ENCODE measurements at places on chromosomes 12 and 14.

- DNase-seq = no peak
Observed at GRCh38 chr12:124779161-124780141, 84.2 kb downstream of the SCARB1 start.

- DNase-seq = no peak
Observed at GRCh38 chr14:102604183-102604582, 11.7 kb downstream of the RCOR1 start.

- no peak for DNase-seq
Observed at GRCh38 chr12:58528271-58528670, 392.0 kb downstream of the LRIG3 start.

DNA sequence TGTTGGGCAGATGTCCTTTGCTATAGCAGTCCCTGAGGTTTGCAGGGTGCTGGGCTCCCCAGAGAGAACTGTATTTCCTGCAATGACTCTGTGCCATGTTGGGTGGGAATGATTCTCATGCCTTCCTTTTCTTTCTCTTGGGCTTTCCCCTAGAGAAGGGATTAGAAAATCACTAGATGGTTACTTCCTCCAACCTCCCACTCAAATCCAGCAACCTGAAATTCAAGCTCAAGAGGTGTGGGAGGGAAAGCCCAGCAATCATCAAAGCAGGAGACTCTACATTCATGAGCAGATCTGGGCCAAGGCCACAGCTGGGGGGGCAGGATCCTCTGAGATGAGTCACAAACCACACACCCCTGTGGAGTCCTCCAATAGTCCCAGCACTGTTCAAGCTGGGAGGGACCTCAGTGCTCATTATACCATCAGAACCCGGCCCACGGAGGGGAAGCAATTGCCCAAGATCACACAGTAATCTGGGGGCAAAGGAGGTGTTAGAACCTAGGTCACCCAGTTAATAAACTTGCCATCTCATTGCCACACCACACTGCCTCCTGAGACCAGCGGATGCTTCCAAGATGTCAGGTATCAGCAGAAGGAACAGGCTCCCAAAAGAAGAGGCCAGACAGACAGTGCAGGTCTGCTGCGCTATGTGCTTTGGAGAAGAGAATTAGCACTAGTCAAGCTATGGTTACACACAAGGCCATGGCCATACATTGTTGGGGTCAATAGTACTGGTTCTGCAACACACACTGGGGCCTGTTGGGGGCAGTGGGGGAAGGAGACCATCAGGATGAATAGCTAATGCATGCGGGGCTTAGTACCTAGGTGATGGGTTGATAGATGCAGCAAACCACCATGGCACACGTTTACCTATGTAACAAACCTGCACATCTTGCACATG, 65.7 kb downstream of the TTC9 start:
- DNase-seq = no peak

- no peak for DNase-seq
Observed at GRCh38 chr12:97764700-97765099, 302.1 kb downstream of the RMST start.

GRCh38 chr12:52903285-52903854, 1.5 kb downstream of the KRT8 start:
- DNase-seq = peak; percentile 36

- peak; percentile 18 for DNase-seq
Observed at GRCh38 chr12:53251477-53252348, 16.4 kb upstream of the ESPL1 start.

GRCh38 chr12:7352661-7353060, 48.8 kb downstream of the ACSM4 start:
- DNase-seq = no peak

DNA sequence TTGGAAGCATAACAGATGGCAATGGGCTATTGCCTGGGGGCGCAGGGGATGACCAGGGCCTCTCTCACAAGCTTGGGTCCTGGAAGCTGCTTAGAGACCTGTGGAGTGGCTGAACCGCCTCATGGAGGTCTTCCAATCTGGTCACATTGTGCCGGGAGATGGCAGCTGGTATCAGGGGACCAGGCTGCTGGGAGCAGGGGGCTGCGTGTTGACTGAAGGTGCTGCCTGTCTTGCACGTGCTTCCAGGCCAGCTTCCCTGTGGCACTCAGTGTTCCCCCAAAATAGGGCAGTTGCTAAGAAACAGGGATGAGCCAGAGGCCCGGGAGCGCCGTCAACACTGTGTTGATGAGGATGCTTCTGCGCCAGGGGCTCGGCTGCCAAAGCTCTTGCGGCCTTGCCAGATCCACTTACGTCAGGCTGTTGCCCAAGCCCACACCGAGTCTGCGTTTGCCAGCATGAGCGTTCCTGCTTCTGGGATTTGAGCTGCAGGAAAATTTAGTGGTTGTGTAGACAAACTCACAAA, 39.8 kb downstream of the ELK3 start:
- DNase-seq = no peak

- no peak for DNase-seq
Observed at GRCh38 chr14:37116933-37117849, 55.2 kb downstream of the SLC25A21 start.

- DNase-seq = no peak
Observed at GRCh38 chr12:52910248-52910883, 5.5 kb upstream of the KRT8 start.

GRCh38 chr14:24397639-24398292, 1.0 kb upstream of the NYNRIN start:
- DNase-seq = no peak

GRCh38 chr14:63155511-63156185, 48.6 kb upstream of the RHOJ start:
- DNase-seq = no peak

DNA sequence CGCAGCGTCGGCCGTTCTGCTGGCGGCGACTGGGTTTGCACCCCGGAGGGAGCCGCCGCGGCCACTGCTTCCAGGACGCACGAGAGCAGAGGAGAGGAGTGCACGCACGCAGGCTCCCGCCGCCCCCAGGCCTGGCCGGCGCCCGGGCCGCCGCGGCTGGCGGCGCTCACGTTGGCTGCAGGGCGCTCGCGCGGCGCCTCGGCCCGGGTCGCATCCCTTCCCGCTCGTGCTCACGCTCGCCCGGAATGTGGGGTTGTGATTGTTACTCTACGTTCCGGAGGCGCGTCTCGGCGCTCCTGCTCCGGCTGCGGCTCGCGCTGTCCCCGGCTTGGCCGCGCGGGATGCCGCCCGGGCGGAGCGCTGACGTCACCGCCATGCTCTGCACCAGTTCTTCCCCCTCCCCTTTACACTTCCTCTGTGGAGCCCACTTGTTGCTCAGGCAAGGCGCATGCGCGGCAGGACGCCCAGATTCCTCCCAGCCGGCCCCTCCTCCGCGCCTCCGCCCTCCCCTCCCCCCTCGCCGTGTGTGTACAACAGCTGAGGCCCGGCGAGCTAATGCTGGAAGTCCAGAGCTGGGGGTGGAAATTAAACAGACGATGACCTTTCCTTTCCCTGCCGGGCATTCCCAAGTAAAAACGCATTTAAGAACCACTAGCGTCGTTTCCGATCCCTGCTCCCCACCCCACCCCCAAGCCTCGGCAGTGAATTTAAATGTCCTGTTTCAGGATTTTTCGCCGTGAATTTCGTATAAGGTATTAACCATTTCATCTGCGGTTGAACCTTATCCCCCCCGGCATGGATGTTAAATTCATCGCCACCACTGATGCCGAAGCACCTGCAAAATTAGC, at the start of gene IRF2BPL:
IRF2BPL (minus strand) TSS at position 325 of the 848 bp plus-strand sequence. CDS start 916 bp downstream, outside the sequence.
- peak; percentile 79 for DNase-seq

DNA sequence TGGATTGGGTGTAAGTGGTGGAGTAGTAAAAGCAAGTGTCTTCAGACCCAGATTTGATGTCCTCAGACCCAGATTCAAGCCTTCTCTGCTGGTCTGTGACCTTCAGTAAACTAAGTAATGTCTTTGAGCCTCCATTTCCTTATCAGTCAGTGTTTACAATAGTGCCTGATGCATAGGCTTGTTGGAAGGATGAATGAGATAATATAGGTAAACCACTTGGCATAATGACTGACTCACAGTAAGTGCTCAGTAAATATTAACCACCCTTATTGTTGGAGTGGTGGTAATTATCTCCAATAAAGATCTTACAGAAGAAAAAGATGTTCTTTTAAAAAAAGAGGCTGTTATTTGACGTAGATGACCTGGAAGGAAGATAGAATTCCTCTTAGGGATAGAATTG, 86.2 kb downstream of the IGF1 start:
- no peak for DNase-seq

GRCh38 chr12:3303410-3304136, 187.4 kb upstream of the PRMT8 start:
- DNase-seq = no peak

- DNase-seq = no peak
Observed at GRCh38 chr14:96663491-96664067, 133.6 kb upstream of the VRK1 start.

DNA sequence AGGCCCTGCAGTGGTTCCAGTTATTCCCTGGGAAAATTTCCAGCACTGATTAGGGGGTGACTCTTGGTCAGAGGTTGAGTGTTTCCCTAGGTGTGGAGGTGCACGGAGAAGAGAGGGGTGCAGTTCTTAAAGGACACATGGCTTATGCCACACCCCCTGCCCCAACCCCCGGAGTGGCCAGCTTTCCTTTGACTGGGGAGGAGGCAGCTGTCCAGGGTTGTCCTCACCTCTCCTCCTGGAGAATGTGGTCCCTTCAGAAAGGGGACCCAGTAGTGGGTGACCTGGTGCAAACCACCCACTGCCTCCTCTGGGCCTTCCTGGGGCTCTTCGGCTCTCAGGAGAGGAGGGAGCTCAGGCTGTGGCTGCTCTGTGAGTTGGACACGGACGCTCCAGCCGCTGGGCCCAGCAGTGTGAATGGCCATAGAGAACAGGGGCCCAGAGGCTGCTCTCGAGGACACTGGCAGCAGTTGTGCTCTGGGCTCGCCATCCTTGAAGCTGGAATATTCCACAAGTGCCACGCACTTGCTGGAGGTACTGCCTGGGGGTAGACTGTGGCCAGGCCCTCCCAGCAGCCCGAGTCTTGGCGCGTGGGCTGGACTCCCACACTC, 13.6 kb downstream of the PACS2 start:
- no peak for DNase-seq

- DNase-seq = no peak
Observed at GRCh38 chr14:60628892-60629291, 20.4 kb downstream of the SIX1 start.

DNA sequence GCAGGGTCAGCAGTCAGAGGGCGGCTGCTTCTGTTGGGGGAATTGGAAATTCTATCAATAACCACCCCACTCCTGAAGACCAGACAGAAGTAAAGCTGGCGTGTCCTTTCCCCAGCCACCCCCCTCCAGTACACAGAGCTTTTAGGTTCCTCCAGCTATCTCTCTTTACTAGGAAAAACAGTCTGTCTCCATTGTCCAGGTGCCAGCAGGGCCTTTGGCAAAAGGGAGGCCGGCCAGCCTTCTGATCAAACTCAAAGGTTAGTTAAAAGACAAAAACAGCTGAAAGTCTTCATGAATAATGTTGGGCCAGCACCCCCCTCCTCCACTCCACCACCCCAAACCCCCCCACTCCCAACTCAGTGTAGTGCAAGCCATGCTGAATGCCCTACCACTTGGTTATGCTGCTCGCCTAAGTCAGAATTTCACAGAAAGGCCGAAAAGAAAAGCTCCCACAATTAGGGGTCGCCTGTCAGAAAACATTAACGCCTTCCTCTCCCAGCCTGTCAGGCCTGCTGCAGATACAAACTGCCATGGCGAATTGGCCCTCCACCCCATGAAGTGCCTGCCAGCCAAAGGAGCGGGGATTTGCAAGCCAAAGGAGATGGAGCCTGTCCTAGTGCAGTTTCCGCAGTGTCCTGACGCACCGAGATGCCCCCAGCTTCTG, 8.9 kb downstream of the ASCL1 start:
- DNase-seq = no peak

- no peak for DNase-seq
Observed at GRCh38 chr14:102838501-102838900, 61.3 kb downstream of the TRAF3 start.

- no peak for DNase-seq
Observed at GRCh38 chr14:99671235-99672224, 12.6 kb upstream of the CYP46A1 start.

GRCh38 chr14:100679707-100680438, 46.8 kb upstream of the DLK1 start:
- no peak for DNase-seq

GRCh38 chr12:12182703-12183365, 84.0 kb downstream of the LRP6 start:
- no peak for DNase-seq

DNA sequence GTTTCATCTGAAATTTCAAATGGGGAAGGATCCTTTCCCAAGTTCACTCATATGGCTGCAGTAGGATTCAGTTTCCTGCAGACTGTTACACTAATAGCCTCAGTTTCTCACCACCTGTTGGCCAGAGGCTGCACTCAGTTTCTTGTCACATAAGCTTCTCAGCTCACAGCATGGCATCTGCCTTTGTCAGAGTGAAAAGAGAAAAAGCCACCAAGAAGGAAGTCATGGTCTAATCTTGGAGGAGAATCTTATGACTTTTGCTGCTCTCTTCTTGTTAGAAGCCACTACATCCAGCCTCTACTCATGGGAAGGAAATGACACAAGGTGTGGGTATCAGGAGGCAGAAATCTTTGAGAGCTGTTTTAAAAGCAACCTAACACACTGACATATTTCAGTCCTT, 39.4 kb upstream of the BTG1 start:
- no peak for DNase-seq

DNA sequence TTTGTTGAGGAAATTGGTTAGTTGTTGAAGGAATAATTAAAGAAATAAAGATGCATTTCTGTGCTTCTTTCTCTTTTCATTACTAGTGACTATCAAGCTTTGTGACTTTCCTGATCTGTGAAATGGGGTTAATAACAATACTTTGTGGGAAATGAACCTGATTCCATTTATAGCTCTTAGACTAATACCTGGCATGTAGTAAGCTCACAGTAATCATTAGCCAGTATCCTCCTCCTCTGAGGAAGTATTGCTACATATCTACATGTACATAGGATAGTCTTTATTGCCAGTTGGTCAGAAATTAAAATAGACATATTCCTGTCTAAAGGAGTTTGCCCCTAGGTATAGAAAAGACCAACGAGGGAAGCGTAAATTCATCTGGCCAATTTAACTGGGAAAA, 1.8 kb upstream of the CCDC198 start:
- no peak for DNase-seq

- no peak for DNase-seq
Observed at GRCh38 chr14:23660290-23661226, 24.4 kb downstream of the DHRS2 start.

GRCh38 chr14:76951166-76951565, 77.3 kb downstream of the IRF2BPL start:
- DNase-seq = no peak

DNA sequence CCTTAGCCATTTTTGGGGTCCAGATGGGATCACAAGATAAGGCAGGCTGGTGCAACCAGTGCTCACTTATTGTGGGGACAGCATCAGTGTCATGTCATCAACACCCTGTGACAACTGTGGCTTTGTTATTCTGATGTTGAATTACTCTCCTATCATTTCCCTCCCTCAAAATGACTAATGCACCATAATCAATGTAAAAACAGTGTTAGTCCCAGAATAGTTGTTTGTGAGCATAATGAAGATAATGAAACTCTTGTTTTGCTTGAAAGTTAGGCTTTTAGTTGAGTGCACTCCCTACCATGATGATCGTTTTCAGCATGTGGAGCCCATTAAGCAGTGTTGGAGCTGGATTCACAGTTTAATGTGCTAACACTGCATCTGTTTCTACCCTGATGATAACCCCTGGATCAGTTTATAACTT, 151.4 kb downstream of the TMTC2 start:
- DNase-seq = no peak
